ENCODE measurements at places on chromosomes 1 and 21.

GRCh38 chr1:8752411-8752810, 65.0 kb downstream of the RERE start:
- DNase-seq: no peak

DNA sequence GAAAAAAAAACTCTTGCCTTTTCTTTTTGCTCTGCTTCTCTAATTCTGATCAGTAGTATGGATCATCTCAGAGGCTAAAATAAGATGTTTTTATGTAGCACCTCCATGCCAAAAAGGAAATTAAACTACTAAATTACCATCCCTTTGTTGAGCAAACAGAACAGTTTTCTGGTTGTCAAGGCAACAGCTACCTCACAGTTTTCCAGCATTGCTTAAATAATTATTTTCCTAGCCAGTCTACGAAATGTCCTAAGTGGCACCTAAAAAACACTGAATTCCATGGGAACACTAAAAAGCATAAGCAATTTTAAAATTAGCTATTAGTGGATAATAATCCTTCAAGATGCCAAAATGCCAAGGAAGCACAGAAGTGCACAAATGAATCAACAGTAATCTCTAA, 61.7 kb downstream of the ARID4B start:
- no peak for DNase-seq

DNA sequence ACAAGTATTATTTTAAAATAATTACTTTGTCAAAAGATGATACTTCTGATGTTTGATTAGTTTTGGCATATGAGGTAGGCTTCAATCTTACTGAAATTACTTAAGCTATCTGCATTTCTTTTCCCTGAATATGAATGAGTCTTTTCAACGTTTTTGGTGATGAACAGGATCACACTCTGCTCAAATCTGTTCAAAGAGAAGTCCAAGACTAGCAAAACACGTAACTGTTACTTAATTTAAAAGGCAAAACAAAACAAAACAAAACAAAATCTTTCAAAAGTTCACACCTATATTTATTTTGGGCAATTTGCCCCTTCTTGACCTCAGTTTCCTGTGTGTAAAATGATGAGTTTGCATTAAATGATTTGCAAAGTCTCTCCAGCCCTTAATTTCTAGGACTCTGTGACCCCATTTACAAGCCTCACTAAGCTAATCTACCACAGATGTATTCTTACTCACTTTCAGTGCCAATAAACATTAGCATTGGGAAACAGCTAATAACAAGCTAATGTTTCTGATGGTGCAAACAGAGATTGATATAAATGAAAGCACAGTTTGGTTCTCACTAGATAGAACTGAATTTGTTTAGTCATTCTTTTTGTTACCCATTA, 865.4 kb downstream of the LTN1 start:
- no peak for DNase-seq

DNA sequence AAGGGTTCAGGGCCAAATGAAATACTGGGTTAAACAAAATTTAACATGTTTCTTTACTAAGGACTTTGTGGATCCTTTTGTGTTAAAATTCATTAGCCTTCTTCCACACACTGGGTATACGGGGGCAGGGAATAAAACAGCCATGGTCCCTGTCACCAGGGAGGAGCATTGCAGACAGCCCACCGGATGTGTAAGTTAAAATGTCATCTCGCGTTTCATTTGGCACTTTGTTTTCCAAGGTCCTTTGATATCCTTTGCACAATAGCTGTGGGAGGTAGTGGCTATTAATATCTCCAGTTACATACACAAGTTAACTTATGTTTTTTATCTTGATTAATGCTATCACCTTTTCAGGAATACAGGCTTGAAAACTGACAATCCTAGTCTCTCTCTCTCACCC, 172.7 kb downstream of the BARHL2 start:
- no peak for DNase-seq

- no peak for DNase-seq
These were observed 20.0 kb downstream of the NOL9 start for GRCh38 chr1:6534248-6534822.

- DNase-seq: no peak
These were observed 59.1 kb upstream of the PDC start for GRCh38 chr1:186519982-186520381.

GRCh38 chr1:204466416-204467405, 27.9 kb downstream of the PIK3C2B start:
- no peak for DNase-seq

DNA sequence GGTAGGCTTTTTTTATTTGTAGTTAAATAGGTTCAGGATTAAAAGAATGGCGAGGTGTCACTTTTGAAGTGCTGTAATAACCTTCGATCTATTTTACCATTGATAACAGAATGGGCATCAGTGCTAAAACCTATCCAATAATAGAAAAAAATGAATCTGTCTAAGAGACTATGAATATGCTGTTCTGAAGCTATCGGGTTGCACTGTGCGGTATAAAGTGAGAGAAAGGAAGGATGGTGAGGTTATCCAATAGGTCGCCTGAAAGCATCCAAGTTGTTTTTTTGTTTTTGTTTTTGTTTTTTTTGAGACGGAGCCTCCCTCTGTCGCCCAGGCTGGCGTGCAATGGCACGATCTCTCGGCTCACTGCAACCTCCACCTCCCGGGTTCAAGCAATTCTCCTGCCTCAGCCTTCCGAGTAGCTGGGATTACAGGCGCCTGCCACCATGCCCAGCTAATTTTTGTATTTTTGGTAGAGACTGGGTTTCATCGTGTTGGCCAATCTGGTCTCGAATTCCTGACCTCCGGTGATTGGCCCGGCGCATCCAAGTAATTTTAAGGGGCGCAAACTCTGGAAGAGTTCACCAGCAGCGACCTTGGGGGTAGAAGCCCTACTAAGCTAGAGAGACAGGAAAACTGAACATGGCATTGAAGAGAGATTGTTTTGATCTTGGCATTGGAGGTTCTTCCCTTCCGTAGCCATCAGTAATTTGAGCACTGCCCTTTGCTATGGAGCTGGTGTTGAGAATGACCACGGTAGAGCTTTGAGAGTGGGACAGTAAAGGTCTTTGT, 8.7 kb upstream of the MDM4 start:
- DNase-seq: no peak

DNA sequence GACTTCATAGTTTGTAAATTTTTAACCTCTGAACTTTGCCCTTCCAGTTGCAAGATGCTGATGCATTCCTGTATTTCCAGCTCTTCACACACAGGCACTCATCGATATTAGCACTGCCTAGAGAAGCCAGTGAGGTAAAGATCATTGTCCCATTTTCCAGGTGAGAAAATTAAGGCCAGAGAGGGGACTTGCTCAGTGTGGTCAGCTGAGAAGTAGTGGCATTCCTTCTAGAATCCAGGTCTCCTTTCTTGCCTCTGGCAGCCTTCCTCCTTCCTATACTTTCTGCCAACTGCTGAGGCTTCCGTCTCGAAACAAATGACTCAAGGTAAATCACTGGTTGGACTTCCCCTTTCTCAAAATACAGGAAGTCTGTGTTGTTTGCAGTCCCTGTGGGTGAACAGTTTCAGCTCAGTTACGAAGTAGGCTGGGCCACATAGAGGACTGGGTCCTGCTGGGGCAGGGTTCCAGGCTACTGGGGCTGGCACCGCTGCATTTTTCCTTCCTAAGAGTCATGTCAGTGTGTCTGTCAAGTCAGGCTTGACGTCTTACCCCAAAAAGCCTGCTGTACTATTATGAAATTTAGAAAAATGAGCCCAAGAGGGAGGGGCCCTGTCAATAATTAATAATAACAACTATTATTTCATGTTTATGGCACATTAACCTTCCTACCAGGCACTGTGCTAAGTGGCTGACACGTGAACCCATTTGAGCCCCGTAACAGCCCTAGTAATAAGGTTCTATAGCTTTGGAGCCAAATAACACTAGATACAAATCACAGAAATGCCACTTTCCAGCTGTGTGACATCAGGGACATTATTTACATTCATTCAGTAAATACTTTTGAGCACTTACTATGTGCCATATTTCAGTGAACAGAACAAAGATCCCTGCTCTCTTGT, 16.6 kb upstream of the RNF19B start:
- DNase-seq: no peak

GRCh38 chr1:74357150-74357549, 122.0 kb downstream of the TNNI3K start:
- no peak for DNase-seq

DNA sequence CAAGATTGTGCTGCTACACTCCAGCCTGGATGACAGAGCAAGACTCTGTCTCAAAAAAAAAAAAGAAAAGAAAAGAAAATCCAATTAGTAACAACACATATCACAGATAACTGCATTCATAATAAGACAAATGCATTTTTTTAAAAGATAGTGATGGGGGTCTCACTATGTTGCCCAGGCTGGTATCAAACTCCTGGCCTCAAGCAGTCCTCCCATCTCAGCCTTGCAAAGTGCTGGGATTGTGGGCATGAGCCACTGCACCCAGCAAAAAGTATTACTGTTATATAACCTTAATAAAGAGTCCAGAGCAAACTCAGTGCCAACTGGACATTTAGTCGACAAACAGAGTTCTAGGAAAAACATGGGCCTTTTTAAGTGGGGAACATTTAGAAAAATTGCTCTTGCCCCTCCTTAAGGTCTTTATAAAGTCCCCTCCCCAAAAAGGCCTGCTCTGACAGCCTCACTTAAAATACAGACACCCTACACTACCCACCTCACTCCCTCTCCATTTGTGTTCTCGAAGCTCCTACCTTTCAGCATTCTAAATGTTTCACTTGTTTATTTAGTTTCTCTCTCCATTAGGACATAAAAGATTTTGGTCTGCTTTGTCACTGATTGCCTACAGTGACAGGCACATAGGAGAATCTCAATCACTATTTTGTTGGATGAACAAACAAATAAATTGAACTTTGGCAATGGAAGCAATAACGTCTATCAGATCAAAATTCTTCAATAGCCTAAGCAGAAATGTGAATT, 7.5 kb downstream of the ABCB10 start:
- DNase-seq: no peak

DNA sequence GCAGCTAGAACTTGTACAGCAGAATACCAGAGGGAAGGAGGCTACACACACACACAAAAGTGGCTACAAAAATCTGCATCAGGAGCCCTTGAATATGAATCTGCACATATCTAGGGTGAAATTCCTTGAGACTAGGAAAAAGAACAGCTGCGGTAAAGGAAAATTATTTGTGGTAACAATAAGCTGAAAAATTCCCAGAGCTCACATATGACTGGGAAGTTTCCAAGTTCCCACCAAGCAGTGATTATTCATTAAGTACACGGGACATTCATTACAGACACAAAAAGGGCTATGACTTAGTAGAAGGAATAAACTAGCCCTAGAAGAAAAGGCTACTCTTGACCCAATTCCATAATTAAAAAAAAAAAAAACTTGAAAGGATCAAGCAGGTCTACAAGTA, 149.5 kb upstream of the BACE2 start:
- DNase-seq: no peak

DNA sequence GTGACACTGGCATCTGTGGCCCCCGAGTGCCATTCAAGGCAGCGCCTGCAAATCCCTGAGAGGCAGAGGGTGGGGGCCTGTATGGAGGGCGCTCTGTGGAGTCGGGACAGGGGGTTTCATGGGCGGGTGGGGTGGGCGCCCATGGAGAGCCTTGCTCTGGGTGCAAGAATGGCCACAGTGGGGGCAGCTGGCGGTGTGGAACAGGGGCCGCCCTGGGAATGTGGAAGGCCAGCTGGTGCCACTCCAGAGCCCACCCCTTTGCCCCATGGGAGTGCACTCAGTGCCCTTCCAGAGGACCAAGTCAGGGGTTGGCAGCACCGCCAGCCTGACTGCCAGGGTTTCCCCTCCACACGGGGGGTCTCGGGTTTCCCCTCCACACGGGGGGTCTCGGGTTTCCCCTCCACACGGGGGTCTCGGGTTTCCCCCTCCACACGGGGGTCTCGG, 55.0 kb upstream of the TRAPPC10 start:
- no peak for DNase-seq

DNA sequence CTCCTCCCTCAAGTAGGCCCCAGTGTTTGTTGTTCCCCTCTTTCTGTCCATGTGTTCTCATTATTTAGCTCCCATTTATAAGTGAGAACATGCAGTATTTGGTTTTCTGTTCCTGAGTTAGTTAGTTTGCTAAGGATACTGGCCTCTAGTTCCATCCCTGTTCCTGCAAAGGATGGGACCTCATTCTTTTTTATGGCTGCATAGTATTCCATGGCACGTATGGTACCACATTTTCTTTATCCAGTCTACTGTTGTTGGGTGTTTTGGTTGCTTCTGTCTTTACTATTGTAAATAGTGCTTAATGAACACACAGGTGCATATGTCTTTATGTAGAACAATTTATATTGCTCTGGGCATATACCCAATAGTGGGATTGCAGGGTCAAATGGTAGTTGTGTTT, 232.9 kb downstream of the TPR start:
- DNase-seq: no peak

GRCh38 chr1:24195136-24195535, 8.0 kb upstream of the IFNLR1 start:
- no peak for DNase-seq

GRCh38 chr1:74673351-74674111, at the start of gene ERICH3:
Gene ERICH3 (minus strand): TSS chr1:74673792. CDS start chr1:74673519, 273 bp downstream.
- no peak for DNase-seq

- no peak for DNase-seq
These were observed 1.1 kb downstream of the CCDC17 start for GRCh38 chr1:45622524-45623394.

GRCh38 chr1:160567858-160568682, 11.2 kb downstream of the CD84 start:
- DNase-seq: no peak

- DNase-seq: no peak
These were observed 40.2 kb downstream of the LGR6 start for GRCh38 chr1:202233804-202234203.

GRCh38 chr1:182890927-182891610, 51.9 kb downstream of the DHX9 start:
- DNase-seq: no peak
